ENCODE measurements at places on chromosomes 7 and 10.

- DNase-seq: no peak
Observed at GRCh38 chr7:101719123-101719470, 90.0 kb upstream of the MYL10 start.

GRCh38 chr7:139588632-139589031, 65.1 kb downstream of the CLEC2L start:
- DNase-seq: no peak

DNA sequence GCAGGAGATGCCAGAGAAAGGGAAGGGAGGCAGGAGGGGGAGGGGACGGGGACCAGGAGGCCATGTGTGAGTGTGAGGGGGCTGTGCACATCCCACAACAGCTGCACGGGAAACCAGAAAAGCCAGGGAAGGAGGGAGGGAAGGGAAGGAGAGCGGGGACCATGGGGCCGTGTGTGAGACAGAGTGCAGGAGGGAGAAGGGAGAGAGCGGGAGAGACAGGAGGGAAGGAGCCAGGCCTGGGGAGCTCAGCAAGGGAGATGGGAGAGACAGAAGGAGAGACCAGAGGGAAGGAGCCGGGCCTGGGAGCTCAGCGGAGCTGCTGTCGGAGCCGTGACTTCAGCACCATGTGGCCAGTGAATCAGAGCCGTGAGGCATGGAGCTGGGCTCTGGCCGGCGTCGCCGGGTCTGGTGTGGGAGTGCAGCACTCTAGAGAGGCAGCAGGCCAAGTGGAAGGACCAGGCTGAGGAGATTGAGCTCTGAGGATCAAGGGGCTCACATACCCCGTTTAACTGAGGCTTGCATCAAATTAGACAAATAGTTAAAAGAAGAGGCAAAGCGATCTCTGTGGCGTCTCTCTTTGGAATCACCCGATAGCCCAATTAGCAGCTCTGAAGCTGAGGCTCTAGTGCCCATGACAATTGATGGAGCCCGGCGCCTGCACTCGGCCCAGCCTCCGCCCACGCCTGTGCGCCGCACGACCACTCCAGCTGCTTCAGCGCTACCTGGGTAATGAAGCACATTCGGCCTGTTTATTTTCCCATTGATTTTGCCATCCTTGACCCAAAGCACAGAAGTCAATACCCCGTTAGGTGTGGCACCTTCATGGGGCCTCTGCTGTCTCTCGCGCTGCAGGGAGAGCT, 150.4 kb downstream of the MAD1L1 start:
- no peak for DNase-seq

DNA sequence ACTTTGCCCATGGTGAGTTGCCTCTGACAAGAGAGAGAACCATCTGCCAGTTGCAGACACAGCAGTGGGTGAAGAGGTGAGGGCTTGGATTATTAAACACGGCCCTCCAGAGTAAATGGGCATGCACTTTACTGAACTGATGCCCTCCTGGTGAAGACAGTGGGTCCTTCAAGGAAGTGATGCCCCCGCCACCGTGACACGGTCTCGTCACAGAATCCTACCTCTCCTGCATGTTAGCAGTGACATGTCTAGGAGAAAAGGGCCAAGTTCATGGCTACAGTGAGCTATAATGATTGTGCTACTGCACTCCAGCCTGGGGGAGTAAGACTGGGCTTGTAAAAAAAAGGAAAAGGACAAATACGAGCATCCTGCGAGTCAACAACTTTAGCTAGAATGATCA, 2.4 kb downstream of the BNIP3 start:
- no peak for DNase-seq

DNA sequence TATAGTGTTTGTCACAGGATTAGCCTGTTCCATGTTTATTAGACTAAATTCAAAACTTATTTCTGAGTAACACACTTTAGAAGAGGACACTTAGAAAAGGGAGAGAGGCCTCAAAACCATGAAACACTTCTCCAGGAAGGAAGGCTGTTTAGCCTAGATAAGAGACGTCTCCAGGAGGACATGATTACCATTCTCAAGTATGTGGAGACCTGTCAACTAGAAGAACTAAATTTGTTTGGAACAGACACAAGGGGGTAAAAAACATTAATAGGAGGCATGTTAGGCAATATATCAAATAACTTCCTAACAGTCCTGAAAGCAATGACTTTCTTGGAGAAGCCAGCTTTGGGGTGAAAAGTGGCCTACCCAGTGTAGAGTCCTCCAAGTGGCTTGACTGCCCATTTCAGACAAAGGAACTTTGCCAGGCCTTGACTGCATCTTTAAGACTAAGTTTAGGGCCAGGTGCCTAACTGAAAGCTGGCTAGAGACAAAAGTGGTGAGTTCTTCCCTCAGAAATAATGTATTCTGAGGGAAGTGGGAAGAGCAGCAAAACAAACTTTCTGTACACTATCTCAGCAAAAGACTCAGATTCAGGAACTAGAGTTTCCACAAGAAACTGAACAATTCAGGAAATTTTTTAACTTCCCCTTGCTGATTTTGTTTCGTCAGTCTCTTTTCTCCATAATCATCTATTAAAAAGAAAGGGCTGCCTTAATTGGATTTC, 11.8 kb downstream of the NCOA4 start:
- DNase-seq: no peak

All from CD4-positive, alpha-beta T cell treated with Interferon alpha-2 for 1 hour (primary cell).